ENCODE measurements at places on chromosomes 13 and 19.

- no peak for DNase-seq
Observed at GRCh38 chr13:25281935-25282332, 5.4 kb downstream of the MTMR6 start.

GRCh38 chr19:11881151-11881800, 6.3 kb upstream of the ZNF69 start:
- no peak for DNase-seq

- DNase-seq: no peak
Observed at GRCh38 chr19:18853755-18854427, 22.1 kb downstream of the UPF1 start.

DNA sequence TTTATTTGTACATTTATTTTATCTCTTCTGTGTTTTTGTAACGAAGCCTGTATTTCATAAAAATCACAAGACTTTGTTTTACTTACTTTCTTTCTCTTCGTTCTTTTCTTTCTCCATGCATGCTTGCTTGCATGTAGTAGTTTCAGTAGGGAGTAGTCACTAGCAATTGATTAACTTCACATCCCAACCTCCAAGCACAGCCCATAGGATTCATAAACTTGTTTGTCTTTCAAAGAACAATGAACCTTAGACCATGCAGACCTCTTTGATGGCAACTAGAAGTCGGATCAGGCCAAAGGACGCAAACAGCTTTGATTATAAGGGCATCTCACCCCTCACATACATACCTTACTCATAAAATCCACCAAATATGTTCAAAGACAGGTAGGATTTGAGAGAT, 3.1 kb upstream of the PRR20A start:
- DNase-seq: no peak

GRCh38 chr13:110410936-110411687, 104.0 kb downstream of the COL4A2 start:
- DNase-seq: no peak

DNA sequence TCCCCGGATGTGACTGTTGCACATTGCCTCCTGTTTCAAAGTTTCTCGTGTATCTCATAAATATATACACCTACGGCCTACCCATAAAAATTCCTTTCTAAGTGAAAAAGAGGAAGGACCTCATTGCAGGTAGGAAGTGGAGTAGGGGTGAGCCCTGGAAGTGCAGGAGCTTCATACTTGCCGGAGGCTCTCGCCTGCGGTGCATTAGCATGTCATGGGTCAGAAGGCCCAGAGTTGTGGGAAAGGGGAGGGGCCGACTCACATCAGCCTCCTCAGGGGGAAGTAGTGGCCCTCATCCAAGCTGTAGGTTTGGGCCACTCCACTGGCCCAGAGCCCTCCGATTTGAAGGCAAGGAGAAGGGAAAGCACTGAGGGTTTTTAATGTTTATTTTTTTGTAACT, 26.0 kb upstream of the IRS2 start:
- no peak for DNase-seq

- no peak for DNase-seq
Observed at GRCh38 chr13:111437856-111438547, 117.6 kb downstream of the TEX29 start.

GRCh38 chr13:97030705-97031452, 36.6 kb upstream of the OXGR1 start:
- DNase-seq: no peak

GRCh38 chr19:8251025-8251472, 41.9 kb downstream of the CERS4 start:
- DNase-seq: no peak

DNA sequence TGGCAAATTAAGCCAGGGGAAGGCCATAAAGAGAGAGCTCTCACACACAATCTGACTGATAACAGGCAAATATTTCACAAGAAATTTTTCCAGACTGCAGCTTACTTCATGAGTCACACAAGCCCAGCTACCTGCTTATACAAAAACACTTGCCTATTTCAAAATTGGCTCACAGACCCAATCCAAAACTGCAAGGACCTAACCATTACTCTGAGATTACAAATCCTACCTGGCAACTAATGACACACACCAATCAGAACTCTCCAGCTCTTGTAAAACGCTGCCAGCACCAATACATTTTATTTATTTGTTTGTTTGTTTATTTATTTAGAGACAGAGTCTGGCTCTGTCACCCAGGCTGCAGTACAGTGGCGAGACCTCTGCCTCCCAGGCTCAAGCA, 18.1 kb upstream of the ZFP82 start:
- DNase-seq: no peak

DNA sequence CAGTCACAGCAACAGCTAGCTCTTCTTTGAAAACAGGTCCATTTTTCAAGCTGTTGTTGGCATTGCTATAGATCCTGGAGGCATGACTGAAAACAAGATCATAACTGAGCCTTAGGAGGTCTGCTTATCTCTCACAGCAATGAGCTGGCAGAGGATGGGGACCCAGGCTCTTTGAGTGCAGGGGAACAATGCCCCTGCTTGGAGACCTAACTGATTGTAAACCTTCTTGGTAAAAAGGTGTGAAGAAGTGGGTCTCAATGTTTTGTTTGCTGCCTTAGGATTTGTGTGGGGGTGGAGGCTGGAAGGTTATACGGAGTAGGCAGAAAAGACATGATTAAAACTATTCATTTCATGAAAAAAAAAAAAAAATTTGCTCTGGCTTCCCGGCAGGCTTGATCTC, 94.6 kb downstream of the EFNB2 start:
- DNase-seq: no peak

GRCh38 chr19:48720251-48720612, 707 bp upstream of the MAMSTR start:
- DNase-seq: no peak

GRCh38 chr19:31389874-31390273, 40.6 kb upstream of the TSHZ3 start:
- DNase-seq: no peak

GRCh38 chr13:80012251-80012650, 328.7 kb downstream of the SPRY2 start:
- no peak for DNase-seq

GRCh38 chr13:19152403-19152802, 29.2 kb downstream of the TUBA3C start:
- DNase-seq: no peak

DNA sequence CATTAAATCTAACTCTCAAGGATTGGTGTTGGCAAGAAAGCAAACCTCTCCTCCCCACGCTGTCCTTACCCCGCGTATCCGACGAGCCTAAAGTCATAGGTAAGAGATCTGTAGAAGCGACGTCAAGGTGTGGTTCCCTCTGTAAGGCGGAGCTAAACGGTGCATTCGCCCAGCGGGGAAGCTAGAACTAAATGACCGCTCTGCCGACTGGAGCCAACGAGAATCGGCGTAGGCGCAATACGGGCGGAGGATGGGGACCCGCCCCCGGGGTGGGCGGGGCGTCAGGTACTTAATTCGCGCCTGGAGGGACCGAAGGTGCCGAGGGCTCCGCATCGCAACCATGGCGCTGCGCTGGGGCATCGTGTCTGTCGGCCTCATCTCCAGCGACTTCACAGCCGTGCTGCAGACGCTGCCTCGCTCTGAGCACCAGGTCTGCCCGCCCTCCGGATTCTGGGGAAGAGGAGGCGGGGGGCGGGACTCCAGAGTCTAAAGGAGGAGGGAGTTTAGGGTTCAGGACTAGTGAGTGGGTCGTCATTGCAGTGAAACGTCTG, at the start of gene DHDH:
Gene DHDH (plus strand): TSS at position 318 of the 551 bp plus-strand sequence. CDS start 23 bp downstream, at position 341.
- no peak for DNase-seq

- DNase-seq: no peak
Observed at GRCh38 chr13:47277774-47278173, 380.9 kb upstream of the HTR2A start.

- no peak for DNase-seq
Observed at GRCh38 chr13:44778761-44779484, 202.8 kb upstream of the TSC22D1 start.

DNA sequence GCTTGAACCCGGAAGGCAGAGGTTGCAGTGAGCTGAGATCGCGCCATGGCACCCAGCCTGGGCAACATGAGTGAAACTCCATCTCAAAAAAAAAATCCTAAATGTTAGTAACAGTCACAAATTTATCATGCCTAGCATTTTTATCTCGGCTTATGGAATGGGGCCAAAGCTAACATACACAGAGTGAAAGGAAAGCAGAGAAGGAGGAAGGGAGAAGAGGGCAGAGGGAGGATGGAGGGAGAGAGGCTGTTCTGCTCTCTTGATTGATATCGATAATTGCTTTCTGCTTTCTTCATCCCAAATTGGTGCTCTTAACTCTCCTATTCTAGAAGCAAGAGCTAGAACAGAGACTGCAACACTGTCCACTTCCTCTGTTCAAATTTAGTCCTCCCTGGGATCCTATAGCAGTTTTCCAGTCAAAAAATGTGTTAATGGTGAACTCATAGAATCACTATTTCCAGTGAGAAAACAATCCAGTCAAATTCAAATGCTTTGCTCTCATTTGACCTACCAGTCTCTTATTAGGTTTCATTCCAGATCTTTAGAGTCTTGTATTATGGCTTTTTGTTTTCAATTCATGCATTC, 15.8 kb upstream of the TUBGCP3 start:
- DNase-seq: no peak

DNA sequence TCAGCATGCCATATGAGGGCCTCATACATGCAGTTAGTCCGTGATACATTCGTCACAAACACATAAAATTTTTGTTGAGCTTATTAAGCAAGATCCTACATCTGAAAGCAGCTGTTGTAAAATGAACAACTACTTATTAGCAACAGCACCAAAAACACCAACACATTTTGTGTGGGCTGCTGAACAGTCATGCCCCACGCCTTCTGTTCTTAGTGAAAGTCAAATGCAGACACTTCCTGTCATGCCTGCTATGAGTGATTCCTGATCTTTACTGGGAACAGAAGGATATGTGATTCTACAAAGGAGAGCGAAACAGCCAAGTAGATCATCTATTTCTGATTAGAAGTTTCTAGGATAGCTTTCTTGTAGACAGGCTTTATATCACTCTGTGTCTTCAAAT, 4.2 kb upstream of the B3GLCT start:
- no peak for DNase-seq

DNA sequence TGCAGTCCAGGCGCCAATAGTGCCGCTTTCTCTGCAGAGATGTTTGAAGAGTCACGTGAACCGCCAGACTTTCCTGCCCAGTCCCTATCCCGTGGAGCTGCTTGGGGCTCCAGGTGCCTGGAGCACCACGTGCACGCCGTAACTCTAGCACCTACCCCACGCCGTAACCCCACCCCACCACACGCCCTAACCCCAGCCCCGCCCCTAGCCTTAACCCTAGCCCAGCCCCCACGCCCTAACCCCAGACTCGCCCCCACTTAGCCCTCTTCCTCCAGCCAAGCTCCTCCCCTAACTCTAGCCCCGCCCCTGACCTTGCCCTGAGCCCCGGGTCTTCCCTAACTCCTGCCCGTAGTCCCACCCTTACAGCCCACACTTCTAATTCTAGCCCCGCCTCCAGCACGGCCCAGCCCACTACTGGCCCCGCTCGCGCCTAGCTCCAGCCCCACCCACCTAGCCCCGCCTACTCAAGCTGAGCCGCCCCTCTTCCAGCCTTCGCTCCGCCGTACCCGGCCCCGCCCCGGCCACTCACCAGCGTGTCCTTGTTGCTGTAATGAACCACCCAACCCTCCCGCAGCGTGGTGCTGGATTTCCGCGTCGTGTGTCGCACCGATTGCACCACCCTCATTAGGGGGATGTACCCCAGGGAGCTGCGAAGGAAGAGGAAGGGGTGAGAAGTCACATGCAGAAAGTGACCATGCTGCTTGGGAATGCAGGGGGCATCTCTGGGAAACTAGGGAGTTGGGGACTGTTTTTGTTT, 19.5 kb downstream of the PRKD2 start:
- DNase-seq: no peak

DNA sequence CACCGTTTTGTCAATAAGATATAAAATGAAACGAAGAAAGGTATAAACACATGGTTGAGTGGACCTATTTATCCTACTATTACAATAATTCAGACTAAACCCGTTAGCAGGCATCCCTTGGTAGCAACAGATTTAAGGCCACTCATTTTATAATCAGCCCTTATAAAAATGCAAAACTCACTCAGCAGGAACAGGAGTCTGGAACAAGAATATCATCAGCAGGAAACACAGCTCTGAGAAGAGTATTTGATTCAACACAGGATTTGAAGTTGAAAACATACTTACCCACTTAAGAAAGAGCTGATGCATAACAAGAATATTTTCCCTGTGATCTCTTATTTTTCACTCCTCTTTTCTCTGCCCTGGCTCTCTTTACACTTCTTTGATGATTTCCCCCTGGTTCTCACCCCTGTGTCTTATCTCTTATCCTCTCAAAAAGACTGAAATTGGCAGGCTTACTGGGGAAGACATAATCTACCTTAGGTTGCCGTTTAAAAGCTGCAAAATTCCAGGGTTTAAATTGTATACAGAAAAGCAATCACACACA, 1722.7 kb downstream of the SLITRK5 start:
- DNase-seq: no peak

- DNase-seq: no peak
Observed at GRCh38 chr13:91657283-91657682, 258.9 kb downstream of the GPC5 start.

- no peak for DNase-seq
Observed at GRCh38 chr13:73985783-73986182, 148.4 kb downstream of the KLF12 start.

DNA sequence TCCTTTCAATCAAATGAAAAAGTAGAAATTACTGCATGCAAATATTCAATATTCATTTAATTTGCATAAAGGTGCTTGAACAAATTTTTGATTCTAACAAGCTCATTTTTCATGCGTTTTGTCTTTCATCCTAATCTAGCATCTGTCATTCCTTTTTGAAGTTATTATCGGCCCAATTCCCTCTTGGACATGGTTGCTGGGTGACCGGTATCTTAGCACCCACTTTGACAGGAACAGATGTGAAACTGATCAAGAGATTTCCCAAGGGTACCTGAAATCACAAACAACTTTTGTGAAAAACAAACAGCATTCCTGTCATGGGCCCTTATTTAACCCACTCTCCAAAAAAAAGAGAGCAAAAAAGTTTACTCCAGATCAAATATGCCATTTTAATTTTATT, 13.3 kb downstream of the DACH1 start:
- DNase-seq: no peak

DNA sequence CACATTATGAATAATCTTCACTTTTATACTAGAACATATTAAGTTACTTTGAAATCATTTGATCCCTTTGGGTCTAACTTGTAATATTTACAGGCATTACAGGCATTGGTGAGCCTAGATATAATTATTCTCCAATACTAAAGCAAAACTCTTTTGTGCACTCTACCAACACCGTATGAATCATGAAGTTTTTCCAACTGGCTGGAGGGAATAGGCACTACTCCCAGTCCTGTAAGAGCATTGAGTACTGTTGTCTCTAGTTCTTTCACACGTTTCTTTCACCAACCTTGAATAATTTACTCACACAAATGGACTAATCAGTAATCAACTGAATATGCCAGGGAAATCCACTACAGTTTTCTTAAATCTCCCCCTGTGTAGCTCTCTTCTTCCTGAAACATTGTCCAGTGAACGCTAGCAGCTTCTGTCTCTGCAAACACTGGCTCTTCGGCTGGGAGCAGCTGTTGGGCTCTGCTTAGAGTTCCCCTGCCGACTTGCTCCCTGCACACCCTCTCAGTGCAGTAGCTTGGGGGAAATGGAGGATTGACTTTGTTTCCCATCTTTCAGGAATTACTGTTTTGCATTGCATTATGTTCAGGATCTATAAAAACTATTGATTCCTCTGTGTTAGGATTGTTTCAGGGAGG, 476.7 kb downstream of the RFC3 start:
- DNase-seq: no peak
